ENCODE measurements at places on chromosomes 3 and 15.

- DNase-seq, result no peak
Observed at GRCh38 chr15:99954361-99955180, 221.3 kb upstream of the LYSMD4 start.

DNA sequence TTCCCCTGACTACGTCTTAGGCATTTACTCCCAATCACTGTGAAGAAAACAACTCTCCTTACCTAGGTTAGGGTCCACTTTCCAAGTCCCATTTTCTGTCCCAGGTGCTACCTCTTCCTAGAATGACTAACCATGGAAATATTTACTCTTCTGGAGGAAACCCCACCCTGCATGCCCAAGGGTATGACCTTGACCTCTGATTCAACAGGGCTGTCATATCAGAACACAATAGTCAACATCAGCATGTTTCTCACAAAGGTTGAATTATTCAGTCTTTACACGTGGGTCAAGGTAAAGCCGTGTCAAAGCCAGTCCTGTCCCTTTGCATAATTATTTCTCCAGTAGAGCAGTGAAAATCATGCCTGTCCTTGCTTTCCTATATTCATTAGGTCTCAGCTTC, 4.3 kb upstream of the FRMD5 start:
- DNase-seq, result no peak

- no peak for DNase-seq
Observed at GRCh38 chr3:175434561-175434960, 575.4 kb downstream of the NAALADL2 start.

DNA sequence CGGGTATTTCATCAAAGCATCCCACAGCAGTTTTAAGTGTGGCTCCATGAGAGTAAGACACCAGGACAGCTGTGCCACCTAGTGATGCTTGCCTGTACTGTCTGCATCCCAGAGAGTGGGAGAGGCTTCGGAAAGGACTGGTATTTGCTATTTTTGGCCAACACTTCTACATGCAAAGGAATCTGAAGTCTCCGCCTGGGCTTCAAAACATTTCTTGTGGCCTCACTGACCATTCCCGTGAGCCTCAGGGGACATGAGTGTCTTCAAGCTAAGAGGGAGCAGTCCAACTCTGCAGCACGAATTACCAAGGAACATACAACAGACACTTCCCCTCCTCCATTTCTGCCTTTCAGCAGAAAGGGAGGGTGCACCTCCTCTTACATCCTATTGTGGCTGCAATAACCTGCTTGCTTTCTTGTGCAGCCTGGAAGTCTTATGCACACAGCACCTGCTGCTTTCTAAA, 177.5 kb downstream of the RORA start:
- DNase-seq, result no peak

DNA sequence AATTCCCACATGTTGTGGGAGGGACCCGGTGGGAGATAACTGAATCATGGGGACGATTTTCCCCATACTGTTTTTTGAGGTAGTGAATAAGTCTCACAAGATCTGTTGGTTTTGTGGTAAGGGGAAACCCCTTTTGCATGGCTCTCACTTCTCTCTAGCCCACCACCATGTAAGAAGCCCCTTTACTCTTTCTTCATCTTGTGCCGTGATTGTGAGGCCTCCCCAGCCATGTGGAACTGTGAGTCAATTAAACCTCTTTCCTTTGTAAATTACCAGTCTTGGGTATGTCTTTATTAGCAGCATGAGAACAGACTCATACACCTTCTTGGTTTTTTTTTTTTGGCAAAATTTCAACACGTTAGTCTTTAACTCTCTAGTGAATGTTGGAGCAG, 18.1 kb downstream of the ARL8B start:
- no peak for DNase-seq

DNA sequence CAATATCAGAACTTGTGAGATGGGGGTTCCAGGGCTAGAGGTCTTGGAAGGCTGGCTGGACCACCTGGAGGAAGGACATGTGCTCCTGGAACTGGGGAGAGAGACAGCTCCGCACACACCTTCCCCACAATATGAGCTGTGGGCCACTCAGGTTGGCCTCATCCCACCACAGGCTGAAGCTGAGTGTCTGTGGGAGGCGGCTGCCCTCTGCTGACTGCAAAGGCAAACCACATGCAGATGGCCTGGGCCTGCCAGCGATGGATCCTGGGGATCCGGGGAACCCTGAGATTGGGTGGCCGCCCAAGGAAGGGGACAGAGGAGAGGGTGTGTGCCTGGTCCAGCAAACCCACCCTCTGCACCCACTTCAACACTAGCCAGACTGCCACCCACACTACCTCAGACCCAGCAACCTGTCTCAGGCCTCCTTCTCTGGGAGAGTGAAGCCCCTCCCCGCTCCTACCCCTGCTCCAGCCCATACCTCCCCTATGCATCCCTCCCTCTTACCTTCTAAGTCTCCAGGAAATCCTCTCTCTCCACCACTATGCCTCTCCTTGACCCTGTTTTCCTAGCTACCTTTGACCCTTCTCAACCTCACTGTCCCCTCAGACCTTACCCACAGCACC, 44.8 kb downstream of the CYP11A1 start:
- DNase-seq, result peak; percentile 80

DNA sequence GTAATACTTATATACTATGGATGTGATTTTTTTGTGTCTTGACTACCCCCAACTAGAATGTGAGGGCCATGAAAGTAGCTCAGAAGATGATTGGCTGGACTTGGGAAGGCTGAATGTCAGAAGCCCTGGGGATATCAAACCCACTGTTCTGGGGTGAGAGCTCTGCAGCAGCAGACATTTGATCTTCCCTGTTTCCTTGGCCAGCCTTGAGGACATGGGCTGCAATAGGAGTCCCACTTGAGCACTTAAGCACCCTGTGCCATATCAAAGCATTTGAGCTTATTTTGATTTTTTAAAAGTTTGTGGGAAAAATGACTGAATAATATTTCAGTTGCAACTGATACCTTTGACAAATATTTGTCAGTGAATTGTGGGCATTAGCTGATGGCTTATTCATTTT, 21.7 kb downstream of the GTF2E1 start:
- DNase-seq, result peak; percentile 5

- DNase-seq, result no peak
Observed at GRCh38 chr15:96037584-96037983, 292.9 kb upstream of the NR2F2 start.

DNA sequence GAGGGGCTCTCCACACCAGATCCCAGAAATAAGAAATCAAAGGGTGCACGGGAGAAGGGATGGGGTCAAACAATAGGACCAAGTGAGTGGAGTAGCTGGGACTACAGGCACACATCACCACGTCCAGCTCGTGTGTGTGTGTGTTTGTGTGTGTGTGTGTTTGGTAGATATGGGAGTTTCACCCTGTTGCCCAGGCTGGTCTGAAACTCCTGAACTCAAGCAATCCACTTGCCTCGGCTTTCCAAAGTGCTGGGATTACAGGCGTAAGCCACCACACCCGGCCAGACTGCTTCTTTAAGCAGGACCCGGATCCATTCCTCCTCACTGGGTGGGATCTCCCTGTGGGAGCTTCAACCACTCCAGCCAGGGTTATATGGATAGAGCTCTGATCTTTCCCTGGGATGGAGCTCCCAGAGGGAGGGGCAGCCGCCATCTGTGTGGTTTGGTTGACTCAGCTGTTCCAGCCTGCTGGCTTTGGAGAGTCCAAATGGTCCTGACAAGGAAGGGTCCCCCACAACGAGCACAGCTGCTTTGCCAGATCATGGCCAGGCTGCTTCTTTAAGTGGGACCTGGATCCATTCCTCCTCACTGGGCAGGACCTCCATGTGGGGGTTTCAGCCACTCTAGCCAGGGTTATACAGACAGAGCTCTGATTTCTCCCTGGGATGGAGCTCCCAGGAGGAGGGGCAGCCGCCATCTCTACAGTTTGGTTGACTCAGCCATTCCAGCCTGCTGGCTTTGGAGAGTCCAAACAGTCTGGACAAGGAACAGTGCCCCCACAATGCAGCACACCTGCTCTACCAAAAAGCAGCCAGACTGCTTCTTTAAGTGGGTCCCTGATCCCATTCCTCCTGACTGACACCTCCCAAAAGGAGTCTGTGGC, 9.1 kb upstream of the AVEN start:
- no peak for DNase-seq

GRCh38 chr3:13401149-13401548, 19.0 kb downstream of the NUP210 start:
- DNase-seq, result no peak

- DNase-seq, result peak; percentile 17
Observed at GRCh38 chr3:61537366-61537765, 24.0 kb upstream of the PTPRG start.

DNA sequence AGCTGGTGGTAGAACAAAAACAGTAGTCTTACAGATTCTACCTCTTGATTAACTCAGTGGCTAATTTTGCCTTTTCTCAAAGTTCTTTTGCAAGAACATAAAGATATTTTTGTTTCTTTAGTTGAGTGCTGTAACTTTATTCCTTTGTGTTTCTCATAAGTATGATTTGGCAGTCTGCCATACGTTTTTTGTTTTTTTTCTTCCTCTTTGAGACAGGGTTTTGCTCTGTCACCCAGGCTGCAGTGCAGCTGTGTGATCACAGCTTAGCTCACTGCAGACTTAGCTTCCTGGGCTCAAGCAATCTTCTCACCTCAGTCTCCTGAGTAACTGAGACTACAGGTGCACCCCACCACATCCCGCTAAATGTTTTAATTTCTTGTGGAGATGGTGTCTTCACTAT, 22.4 kb downstream of the B3GNT5 start:
- no peak for DNase-seq

GRCh38 chr3:53938645-53939044, 47.0 kb upstream of the SELENOK start:
- peak; percentile 51 for DNase-seq

- DNase-seq, result no peak
Observed at GRCh38 chr3:131050001-131050400, 23.3 kb downstream of the NEK11 start.

DNA sequence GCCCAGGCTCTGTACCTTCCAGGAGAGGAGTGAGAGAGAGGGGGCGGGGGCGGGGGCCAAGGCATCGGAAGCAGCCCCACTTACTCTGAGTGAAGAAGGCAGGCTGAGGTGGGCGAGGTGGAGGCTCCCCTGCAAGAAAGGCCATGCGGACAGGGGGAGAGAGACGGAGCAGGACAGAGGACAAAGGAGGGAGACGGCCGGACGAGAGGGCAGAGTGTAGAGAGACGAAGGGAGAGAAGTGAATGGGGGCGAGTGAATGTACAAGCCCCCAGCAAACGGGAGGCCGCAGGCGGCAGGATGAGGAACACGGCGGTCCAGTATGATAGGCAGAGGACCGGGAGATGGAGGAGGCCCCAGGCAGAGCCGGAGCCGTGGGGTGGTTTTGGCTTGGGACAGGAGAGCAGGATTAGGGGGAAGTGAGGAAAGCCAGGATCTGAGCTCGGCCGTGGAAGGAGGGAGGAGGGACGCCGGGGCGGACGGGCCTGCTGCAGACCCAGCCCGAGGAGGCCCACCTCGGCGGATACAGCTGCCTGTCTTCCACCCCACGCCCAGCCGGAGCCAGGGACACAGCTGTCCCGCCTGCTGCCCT, 38.8 kb downstream of the TNK2 start:
- no peak for DNase-seq

DNA sequence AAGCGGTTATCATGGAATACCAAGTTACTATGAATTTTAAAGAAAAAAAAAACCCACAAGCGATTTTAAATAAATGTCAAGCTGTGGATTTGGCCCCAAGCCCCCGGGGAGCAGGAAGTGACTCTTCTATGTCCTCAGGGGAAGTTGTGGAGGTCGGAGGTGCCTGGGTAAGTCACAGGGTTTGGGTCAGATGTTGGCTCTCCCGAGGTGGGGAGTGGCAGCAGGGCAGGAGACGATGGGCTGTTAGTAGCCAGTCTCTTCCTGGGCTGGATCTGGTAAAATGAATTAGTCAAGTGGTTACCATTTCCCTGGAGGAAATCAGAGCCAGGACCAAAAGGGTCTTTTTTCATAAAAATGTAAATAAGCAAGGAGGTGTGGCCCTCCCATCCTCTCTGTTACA, 316.7 kb downstream of the TLE3 start:
- no peak for DNase-seq

- no peak for DNase-seq
Observed at GRCh38 chr15:50065279-50065678, 53.8 kb downstream of the ATP8B4 start.

DNA sequence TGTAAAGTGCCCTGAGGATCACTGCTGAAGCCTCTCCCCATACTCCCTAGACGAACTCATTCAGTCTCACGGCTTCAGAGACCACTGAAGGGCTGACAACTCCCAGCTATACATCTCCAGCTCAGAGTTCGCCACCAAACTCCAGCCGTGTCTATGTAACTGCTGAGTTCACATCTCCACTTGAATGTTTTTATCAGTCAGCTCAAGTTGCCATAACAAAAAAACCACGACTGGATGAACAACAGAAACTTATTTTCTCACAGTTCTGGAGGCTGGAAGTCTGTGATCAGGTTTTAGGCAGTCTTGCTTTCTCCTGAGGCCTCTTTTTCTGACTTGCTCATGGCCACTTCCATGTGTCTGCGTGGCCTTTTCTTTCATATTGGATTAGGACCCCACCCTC, 223.0 kb upstream of the LRRFIP2 start:
- DNase-seq, result no peak

- DNase-seq, result no peak
Observed at GRCh38 chr3:126918355-126918821, 64.5 kb upstream of the PLXNA1 start.

DNA sequence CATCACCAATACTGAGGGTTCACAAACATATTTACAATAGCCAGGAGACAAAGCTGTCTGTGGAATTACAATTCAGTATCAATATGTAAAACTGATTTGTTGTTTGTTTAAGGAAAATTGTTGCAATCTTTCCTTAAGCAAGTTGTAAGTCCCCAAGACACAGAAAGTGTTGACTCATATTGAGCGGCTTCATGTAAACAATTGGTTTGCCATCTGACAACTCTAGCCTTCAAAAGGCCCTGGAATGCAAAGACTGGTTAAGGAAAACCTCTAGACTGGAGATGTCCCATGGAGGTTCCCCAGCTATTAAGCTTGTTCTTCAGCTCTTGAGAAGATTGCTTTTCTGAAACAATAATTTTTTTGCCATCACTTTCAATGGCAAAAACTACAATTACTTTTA, 283.7 kb upstream of the PROK2 start:
- DNase-seq, result no peak

Measured in nephron progenitor cell (in vitro differentiated cells).